ENCODE measurements at places on chromosomes 7 and 10.

- no peak for DNase-seq
Observed at GRCh38 chr10:125811251-125811650, 11.8 kb downstream of the UROS start.

GRCh38 chr10:63424576-63424975 is 41.2 kb downstream of the JMJD1C start:
- DNase-seq: no peak

DNA sequence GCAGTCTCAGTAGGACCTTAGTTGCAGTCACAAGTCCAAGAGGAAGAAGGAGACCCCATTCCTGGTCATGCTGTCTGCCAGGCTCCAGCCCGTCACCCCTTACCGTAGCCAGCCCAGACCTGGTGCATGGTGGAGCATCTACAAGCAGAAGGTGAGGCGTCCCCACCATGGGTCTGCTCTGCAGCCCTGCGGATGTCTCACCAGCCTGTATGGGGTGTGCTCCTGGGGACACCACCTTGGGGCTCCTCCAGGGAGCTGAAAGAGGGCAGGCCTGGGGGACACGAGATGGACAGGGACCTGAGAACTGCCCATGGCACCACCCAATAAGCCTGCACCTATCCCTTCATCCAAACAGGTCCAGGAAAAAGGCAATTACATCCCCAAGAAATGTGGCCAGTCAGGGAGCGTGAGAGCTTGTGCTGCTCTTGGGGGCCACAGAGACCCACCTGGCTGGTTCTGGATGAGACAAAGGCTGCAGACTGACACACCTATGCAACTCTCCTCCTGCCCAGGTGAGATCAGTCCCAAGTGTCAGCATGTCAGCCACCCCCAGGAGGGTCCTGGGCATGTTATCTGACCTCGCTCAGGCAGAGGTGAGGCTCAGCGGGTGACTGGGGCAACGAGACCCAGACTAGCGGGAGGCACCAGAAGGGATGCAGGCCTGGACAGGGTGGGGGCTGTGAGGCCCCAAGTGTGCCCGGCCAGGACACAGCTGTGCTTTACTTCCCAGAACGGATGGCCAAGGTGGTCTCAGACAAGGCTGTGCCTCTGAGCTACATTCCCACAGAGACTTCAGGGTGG is 84.5 kb upstream of the RET start:
- DNase-seq: no peak

DNA sequence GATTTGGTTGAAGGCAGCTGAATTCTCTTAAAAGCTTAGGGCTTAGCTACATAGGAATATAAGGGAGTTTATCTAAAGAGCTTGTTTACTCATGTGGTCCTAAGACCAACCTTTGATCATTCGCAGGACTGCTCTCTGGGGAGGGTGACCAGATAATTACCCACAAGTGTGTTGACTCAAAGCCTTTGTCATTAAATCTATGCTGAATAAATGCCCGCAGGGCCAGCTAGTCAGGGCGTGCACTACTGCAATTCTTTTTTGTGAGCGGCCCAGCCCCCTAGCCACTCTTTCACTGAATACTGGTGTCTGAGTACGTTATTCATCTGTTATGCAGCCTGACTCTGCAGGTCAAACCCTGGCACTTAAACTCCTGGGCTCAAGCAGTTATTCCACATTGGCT is 69.6 kb downstream of the AKAP9 start:
- DNase-seq: no peak

GRCh38 chr10:100886963-100887362 is 25.8 kb upstream of the SLF2 start:
- DNase-seq: no peak

- no peak for DNase-seq
Observed at GRCh38 chr7:20438694-20439376, 108.1 kb downstream of the ITGB8 start.

DNA sequence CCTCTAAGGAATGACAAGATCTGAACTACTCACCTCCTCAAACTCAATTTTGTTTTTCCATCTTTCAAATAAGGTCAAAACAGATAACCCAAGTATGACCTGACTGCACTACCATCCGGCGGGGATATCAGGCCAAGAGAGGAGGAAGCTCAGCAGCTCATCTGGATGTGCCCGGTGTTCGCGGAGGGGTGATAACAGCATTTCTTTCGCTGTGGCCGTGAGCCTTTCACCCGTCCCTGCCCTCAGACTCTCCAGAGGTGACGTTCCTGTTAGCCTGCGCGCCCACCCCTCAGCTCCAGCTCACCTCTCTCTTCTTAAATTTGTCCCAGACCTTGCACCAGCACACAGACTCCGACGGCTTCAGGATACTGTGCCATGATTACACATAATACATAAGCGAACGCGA is 526 bp downstream of the ZNF248 start:
- no peak for DNase-seq

- DNase-seq: no peak
Observed at GRCh38 chr7:24888653-24889052, 91.3 kb downstream of the OSBPL3 start.

- no peak for DNase-seq
Observed at GRCh38 chr10:96701265-96701664, 19.0 kb downstream of the PIK3AP1 start.

DNA sequence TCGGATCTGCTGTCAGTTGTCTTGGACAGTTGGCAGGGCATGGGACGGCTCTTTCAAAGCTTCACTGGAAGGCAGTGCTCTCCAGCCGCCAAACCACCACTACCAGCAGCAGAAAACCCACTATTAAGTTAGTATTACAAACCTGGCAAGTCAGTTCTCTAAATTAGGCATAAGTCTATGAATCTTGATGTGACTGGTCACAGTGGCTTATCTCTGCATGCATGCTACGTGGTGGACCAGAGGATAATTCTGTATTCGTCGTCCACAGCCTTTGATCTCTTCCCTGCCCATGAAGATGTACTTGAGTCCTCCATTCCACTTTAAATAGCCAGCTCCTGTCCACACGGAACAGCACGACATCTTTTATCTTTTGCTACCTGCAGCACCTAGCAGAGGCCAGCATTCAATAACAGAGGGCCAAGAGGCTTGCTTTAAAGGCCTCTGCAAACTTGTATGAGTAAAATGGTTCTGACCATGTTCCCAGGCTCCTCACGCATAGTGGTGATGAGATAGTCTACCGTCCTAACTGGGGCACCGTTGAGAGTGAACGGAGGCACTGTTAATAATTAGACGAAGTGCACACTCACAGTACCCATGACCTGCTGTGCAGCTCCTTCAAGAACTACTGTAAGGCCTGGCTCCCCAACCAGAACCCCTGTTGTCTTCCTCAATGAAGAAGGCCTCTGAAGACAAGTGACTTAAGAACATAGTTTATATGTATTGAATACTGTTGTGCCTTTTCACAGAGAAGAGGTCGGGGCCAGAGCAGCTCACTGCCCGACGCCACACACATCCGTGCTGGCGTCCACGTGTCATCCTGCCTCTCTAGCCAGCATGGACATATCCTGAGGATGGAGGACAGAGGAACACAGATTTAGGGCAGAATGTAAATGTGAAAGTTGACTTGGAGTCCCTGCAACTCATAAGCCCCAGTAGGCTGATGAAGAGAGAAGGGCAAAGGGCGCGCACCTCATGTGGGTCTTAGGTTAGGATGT is 1.0 kb downstream of the GPR146 start:
- no peak for DNase-seq

DNA sequence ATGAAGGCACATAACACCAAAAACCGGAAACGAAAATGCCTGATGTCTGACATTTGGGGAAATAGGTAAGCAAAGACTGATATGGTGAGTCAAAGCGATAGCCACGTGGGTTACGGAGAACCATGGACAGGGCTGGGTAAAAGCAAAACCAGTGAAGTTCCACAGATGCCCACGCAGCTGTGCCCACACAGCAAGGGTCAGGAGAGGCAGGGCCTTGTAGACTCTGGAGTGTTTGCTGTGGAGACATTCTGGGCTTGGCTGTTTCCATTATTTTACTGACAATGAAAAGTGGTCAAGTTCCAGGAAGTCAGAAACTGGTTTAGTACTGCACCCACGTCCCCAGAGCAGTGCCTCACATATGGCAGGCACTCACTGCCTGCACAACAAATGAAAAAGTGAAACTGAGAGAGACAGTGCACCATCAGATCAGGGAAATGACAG is 148.7 kb downstream of the ZMYND11 start:
- no peak for DNase-seq

GRCh38 chr10:78893217-78893616 is 175.5 kb upstream of the ZMIZ1 start:
- DNase-seq: no peak

GRCh38 chr10:80454513-80455460 is 677 bp downstream of the TSPAN14 start:
- DNase-seq: no peak

DNA sequence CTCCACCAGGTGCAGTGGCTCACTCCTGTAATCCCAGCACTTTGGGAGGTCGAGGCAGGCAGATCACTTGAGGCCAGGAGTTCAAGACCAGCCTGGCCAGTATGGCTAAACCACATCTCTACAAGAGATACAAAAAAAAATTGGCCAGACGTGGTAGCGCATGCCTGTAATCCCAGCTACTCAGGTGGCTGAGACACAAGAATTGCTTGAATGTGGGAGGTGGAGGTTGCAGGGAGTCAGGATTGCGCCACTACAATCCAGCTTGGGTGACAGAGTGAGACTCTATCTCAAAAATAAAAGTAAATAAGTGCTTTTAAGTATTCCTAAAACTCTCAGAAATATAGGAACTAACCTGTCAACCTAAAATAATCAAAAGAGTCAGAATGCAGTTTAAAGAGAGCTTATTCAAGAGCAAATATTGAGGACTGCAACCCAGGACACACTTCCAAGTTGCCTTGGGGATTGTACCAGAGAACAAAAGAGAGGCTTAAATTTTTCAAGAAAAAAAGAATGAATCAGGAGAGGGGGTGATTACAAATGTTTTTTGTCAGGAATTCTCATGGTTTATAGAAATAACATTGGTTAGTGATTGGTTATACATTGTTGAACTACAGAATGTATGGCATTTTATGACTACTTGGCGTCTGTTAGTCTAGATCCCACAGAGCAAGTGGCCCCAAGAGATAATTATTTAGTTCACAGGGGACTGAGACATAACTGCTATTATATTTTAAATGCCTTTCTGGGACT is 33.2 kb upstream of the PPP1R9A start:
- DNase-seq: no peak

DNA sequence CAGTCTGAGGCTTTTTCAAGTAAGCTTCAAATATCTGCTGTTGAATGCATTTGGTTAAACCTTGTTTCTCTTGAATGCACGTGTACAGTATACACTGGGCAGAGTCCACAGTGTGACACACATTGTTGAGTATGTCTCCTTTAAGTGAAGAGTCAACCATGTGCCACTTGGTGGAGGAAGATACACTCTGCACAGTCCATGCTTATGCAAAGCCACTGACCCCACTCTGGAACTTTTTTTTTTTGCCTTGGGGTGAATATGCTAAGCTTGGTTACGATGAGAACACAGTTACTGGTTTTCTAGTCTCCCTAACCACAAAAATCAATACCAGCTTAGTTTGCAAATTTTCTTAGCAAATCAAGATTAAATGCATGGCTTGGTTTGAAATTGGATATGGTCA is 186.8 kb upstream of the VIPR2 start:
- DNase-seq: no peak

DNA sequence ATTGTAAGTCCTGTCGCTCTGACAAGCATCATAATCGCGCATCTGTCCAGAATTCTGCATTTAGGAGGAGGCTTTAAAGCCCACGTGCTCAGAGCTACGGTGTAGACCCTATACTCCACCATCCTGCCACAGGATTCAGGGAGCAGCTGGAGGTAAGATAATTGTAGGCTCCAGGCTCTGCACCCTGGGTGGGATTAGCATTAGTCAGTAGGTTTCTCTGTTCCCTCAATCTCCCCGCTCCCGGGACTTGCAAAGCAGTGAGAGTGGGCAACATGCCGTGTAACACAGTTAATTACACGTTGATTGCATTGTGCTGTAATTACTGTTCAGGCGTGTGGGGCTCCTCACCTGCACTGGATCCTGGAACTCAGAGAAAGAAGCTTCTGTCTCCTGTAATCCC is 89.3 kb upstream of the CUX1 start:
- no peak for DNase-seq

DNA sequence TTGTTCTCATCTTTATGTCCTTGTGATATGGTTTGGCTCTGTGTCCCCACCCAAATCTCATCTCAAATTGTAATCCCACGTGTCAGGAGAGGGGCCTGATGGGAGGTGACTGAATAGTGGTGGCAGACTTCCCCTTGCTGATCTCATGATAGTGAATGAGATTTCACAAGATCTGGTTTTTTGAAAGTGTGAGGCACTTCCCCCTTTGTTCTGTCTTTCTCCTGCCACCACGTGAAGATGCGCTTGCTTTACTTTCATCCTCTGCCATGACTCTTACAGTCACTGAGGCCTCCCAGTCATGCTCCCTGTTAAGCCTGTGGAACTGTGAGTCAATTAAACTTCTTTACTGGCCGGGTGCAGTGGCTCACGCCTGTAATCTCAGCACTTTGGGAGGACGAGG is 161.0 kb downstream of the HERPUD2 start:
- no peak for DNase-seq

DNA sequence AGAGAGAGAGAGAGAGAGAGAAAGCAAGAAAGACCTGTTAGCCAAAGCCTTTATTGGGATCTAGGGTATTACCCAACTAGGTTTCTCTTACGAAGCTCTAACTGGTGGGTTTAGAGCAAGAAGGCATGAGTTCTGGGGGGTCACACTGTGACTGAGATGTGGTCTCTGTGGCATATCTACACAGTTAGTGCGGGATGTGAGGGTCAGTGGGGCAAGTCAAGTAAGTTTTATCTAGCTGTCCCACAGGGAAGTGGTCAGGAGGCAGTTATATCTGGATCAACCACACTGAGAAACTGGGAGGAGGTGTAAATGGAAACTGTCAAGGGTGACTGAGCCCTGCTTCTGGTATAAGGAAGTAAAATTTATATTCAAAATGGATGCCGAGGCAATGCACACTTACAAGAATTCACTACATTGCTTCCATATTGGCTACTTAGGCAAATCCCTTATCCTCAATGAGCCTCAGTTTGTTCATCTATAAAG is 331.6 kb upstream of the HPS1 start:
- no peak for DNase-seq

DNA sequence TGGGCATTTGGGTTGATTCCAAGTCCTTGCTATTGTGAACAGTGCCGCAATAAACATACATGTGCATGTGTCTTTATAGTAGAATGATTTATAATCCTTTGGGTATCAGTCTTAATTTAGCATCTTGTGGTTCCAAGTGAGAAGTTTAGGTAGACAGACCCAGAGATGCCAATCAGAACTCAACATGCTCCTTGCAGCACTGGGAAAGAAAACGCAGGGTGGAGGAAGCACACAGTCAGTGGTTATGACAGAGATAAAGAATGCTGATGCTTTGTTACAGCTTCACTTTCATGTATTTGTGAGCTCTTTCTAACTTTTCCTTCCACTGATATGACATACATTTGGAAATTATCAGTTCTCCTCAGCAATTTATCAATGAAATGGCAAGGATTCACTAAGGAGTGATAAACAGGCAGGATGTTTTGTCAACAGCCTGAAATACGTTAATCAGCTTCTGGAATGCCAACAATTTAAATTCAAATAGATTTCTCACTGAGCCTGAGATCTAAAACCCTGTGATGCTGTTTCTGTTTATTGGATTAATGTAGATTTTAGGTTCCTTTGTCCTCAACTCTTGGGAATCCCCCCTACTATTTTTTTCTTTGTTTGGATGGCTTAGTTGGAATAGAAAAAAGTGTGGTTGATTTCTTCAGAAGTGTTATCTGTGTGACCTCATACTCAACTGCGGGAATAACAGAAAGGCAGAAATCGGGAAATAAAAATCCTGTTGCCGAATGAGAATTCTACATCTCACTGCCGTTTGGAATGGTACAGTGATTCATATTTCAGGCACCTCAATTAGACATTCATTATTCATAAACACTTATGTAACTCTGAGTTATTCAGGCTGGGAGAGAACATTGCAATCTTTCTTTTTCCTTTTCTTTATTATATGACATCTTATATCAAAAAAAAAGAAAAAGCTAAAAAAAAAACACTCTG is 675.0 kb downstream of the CNTNAP2 start:
- no peak for DNase-seq

Data from astrocyte of the spinal cord (primary cell).